ENCODE measurements at places on chromosomes 13 and 19.
A peak's percentile ranks its signal among the peaks of the same experiment; 100 is the strongest.

- no peak for DNase-seq
These were observed 2.9 kb upstream of the UFM1 start for GRCh38 chr13:38346764-38347163.

GRCh38 chr19:16778796-16779411 lies 50.3 kb upstream of the SIN3B start:
- no peak for DNase-seq

DNA sequence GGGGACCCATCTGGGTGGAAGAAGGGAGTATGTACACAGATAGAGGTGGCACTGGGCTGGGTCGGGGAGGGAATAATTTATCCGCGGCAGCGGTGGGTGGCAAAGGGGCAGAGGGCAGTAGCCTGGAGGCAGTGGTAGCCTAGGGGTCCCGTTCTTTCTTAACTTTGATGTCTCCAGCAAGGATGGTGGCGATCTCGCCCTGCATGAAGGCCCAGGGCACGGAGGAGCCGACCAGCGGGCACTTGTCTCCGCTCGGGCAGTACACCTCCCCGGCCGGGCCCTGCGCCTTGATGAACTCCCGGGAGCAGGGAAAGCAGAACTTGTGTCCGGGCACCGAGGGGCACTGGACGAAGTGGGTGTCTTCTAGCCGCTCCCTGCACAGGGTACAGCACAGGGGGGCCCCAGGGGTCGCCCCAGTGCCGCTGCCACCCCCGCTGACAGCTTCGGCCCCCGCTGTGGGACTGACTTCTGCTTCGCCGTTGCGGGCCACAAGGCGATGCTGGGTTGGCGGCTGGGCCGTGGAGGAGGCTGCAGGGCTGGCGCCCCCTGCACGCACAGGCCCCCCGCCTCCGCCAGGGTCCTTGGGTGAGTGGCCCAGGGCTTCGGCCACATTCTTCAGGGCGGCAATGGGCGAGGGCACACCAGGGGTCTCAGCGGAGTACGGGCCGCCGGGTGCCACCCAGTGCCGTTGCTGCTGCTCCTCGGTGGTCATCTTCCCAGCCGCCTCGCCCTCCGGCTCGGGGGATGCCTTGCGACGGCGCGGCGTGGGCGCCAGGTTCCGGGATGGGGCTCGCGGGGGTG lies 1.9 kb downstream of the IRF2BP1 start:
- no peak for DNase-seq

GRCh38 chr13:77699059-77699680 lies 1.7 kb downstream of the SLAIN1 start:
- no peak for DNase-seq

- no peak for DNase-seq
These were observed 66.7 kb upstream of the MIR17HG start for GRCh38 chr13:91280801-91281200.

DNA sequence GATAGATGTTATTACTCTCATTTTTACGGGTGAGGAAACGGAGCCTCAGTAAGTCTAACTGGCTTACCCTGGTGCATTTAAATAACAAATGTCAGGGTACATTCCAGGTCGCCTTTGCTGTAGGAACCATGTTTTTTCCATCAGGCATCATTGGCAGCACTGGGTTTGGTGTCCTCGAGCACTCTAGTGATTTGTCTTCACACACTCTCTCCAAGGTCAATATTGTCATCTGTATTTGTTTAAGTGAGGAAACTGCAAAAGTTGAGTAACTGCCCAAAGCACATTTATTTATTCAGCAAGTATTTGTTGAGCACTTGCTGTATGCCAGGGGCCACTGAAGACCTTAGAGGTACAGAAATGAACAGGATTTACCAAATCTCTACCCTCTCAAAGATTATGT lies 78.6 kb downstream of the DCT start:
- no peak for DNase-seq

GRCh38 chr19:57351867-57352266 lies 796 bp downstream of the ZNF304 start:
- DNase-seq: no peak

DNA sequence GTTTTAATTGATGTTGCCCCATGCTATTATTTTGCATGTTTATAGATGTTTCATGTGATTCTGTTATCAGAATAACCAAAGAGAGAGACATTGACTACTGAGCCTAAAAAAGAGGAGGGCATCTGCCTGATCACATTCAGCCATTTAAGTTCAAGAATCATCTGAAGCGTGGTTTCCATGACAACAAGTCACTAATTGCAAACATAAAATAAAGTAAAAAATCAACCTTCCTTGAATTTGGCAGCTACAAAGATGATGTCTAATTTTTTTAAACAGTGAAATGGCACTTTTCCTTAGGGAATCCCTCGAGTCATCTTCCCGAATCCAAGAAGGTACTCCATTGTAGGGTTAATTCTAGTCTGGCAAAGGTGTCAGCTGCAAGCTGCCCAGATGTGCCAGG lies 884.2 kb downstream of the DIAPH3 start:
- DNase-seq: no peak

- DNase-seq: no peak
These were observed 2.1 kb upstream of the BSG start for GRCh38 chr19:570251-570686.

- peak; percentile 44 for DNase-seq
These were observed 385.8 kb downstream of the KCNRG start for GRCh38 chr13:50401049-50401505.

GRCh38 chr13:43124490-43124889 lies 101.1 kb downstream of the DNAJC15 start:
- no peak for DNase-seq

DNA sequence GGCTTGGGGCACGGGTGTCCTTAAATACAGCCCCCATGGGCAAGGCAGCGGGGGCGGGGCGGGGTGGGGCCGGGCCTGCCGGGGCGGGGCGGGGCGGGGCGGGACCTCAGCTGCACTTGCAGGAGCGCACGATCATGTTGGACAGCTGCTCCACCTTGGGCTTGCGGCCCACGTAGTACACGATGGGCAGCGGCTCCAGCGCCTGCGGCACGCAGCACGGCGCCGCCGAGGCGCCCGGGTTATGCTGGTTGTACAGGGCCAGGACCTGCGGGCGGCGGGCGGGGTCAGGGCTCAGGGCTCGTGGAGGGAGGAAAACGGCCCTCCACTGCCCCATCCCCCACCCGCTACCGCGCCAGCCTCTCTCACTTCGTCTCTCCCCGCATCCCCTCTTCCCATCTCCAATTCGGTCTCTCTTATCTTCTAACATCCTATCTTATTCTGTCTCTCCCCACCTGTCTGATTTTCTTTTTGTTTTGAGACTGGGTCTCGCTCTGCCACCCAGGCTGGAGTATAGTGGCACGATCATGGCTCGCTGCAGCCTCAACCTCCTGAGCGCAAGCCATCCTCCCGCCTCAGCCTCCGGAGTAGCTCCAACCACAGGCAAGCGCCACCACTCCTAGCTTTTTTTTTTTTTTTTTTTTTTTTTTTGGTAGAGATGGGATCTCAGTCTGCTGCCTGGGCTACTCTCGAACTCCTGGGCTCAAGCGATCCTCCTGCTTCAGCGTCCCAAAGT lies 21.1 kb downstream of the CCDC97 start:
- no peak for DNase-seq

GRCh38 chr13:72004784-72005374 lies 137.9 kb upstream of the DACH1 start:
- no peak for DNase-seq

- no peak for DNase-seq
These were observed 11.0 kb upstream of the CCL25 start for GRCh38 chr19:8041531-8041931.

GRCh38 chr13:102177431-102177830 lies 224.4 kb downstream of the FGF14 start:
- DNase-seq: no peak

DNA sequence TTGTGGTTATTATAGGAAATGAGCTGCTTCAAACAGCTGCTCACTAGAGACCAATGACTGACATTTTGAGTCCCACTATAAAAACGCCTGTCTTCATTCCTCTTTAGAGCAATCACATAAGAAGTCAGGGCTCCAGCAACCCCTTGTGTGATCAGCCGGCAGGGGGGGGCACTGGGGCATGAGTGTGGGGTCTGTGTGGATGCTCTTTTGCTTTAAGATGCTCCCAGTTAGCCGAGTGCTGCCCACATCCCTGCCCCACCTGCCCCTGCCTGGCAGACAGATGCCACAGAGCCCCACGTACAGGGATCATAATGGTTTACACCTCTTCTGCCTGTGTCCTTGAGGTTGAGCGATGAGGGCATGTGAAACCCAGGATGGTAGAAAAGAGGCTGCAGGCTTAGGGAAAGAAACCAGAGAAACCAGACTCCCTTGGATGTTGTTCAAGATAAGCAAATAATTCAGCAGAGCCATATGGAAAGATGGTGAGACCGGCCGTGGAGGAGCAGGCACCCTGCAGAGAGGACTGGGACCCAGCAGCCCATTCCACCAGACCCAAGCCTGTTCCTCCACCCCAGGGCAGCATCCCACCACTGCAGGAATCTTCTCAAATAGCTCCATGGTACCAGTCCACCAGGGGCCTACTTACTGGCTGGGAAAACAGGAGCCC lies 55.4 kb downstream of the CHST8 start:
- no peak for DNase-seq

DNA sequence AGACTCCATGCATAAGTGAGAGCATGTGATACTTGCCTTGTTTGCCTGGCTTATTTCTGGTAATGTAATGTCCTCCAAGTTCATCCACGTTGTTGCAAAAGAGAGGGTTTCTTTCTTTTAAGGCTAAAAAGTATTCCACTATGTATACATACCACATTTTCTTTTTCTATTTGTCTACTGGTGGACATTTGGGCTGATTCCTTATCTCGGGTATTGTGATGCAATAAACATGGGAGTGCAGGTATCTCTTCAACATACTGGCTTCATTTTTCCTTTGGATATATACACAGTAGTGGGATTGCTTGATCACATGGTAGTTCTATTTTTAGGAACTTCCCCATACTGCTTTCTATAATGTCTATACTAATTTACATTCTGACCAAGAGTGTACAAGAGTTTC lies 49.6 kb upstream of the EBPL start:
- DNase-seq: no peak

GRCh38 chr13:48094404-48094780 lies 512 bp downstream of the MED4 start:
- no peak for DNase-seq

DNA sequence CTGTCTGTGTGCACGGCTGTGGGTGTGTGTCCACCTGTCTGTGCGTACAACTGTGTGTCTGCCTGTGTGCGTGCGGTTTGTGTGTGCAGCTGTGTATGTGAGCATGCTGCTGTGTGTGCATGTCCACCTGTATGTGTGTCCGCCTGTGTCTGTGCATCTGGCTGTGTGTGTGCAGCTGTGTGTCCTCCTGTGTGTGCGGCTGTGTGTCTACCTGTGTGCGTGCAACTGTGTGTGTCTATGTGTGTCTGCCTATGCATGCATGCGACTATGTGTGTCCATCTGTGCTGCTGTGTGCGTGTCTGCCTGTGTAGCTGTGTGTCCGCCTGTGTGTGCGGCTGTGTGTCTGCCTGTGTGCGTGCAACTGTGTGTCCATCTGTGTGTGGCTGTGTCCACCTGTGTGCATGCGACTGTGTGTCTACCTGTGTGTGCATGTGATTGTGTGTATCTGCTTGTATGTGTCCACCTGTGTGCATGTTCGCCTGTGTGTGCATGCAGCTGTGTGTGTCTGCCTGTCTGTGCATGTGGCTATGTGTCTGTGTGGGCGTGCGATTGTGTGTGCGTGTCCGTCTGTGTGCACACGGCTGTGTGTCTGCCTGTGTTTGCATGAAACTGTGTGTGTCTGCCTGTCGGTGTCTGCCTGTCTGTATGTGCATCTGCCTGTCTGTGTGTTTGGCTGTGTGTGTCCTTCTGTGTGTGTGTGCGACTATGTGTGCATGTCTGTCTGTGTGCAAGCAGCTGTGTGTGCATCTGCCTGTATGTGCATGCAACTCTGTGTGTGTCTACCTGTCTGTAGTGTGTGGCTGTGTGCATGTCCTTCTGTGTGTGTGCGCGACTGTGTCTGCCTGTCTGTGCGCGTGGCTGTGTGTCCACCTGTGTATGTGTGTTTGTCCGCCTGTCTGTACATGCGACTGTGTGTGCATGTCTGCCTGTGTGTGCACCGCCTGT lies 57.1 kb upstream of the C13orf46 start:
- no peak for DNase-seq

GRCh38 chr13:109998684-109999533 lies 212.5 kb upstream of the IRS2 start:
- DNase-seq: no peak

GRCh38 chr13:89740994-89741685 lies 1606.3 kb upstream of the MIR17HG start:
- DNase-seq: no peak

GRCh38 chr13:84662491-84662890 lies 780.2 kb upstream of the SLITRK1 start:
- no peak for DNase-seq

DNA sequence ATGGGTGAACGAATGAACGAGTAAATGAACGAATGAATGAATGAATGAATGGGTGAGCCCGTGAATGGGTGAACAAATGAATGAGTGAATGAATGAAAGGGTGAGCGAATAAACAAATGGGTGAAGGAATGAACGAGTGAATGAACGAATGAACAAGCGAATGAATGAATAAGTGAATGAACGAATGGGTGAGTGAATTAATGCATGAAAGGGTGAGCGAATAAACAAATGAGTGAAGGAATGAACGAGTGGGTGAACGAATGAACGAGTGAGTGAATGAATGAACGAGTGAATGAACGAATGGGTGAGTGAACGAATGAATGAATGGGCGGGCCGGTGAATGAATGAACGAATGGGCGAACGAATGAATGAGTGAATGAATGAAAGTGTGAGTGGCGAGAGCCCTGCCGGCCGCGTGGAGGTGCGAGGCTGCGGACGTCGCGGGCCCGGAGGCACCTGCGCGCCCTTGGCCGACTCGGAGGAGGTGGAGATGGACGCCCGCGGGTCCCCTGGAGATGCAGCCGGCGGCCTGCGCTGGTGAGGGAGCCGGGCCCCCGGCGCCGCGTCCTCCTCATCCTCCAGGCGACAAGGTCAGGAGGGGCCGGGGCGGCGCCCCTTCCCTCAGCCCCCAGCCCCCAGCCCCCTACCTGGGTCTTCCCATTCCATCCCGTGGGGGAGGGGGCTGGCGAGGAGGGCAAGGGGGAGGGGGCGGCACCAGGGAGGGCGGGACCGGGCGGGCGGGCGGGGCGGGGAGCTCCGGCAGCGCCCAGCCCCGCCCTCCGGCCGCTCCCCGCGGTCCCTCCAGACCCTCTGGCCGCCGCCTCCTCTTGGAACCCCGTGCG lies 15.4 kb downstream of the ANKRD24 start:
- DNase-seq: peak; percentile 49

DNA sequence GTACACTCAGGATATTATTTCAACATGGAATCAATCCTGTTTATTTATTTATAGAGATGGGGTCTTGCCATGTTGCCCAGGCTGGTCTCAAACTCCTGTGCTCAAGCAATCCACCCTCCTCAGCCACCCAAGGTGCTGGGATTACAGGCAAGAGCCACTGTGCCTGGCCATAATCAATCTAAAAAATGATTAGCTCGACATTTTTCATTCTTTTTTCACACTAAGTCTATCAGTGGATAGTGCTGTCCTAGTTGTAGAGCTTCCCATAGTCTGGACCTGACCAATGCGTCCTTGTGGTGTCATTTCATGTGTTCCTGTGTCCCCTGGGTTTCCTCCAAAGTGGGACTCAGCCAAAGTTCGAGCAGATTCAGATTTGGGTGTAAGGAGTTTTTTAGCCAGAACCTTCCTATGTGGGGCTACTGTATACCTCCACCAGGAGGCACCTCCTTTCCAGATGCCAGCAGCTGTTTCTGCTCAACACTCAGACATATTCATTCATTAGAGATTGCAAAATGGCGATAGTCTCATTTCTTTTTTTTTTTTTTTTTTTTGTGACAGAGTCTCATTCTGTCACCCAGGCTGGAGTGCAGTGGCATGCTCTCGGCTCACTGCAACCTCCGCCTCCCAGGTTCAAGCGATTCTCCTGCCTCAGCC lies 61.1 kb downstream of the MAP4K1 start:
- DNase-seq: no peak

Data from frontal cortex (tissue), 4 donors.